Uterine smooth muscle cell (primary cell): ENCODE measurements at places on chromosomes 6 and 20. TPM values are rescaled to one million over a fixed set of nuclear protein-coding genes. Genes with fewer than 3 reads are reported as not detected.

ZC3H12D gene
- 0.11 and 0.37 TPM in 2 replicates for total RNA-seq

WFDC13 gene
- total RNA-seq, result not detected in 2 replicates

TREM2 gene
- not detected in 2 replicates for total RNA-seq

OPRM1 gene
- not detected in 2 replicates for total RNA-seq

SCGN gene
- total RNA-seq, result not detected in 2 replicates

CLVS2 gene
- 0.12 TPM in 1 of 2 replicates, not detected in the other for total RNA-seq

PKHD1 gene
- not detected in 2 replicates for total RNA-seq

GNMT gene
- total RNA-seq, result 0.25 TPM in 1 of 2 replicates, not detected in the other

TCF19 gene
- total RNA-seq, result 11.7 and 43.2 TPM in 2 replicates

SLC22A2 gene
- 0.12 TPM in 1 of 2 replicates, not detected in the other for total RNA-seq

LST1 gene
- not detected in 2 replicates for total RNA-seq

ZNF334 gene
- 4.8 and 6.9 TPM in 2 replicates for total RNA-seq

ULBP1 gene
- 0.12 and 0.22 TPM in 2 replicates for total RNA-seq

PDE10A gene
- 2.3 and 3.5 TPM in 2 replicates for total RNA-seq

CABLES2 gene
- total RNA-seq, result 1.5 and 2.8 TPM in 2 replicates

ENPP5 gene
- 0.50 and 0.55 TPM in 2 replicates for total RNA-seq

CBFA2T2 gene
- total RNA-seq, result 4.3 and 6.5 TPM in 2 replicates

BMP5 gene
- total RNA-seq, result not detected in 2 replicates

LY6G6C gene
- not detected in 2 replicates for total RNA-seq

LTB gene
- 0.25 TPM in 1 of 2 replicates, not detected in the other for total RNA-seq

MYB gene
- 0.12 and 1.1 TPM in 2 replicates for total RNA-seq

GGTLC1 gene
- total RNA-seq, result not detected in 2 replicates

WFDC10B gene
- not detected in 2 replicates for total RNA-seq

CCN6 gene
- not detected in 2 replicates for total RNA-seq

SYCP2L gene
- total RNA-seq, result not detected in 2 replicates

DNAH8 gene
- total RNA-seq, result under 0.01 and 0.12 TPM in 2 replicates

BTNL2 gene
- not detected in 2 replicates for total RNA-seq

BPIFB2 gene
- total RNA-seq, result not detected in 2 replicates

IRAK1BP1 gene
- 3.7 and 5.4 TPM in 2 replicates for total RNA-seq

TMEM242 gene
- total RNA-seq, result 7.0 and 7.3 TPM in 2 replicates

KCNK16 gene
- not detected in 2 replicates for total RNA-seq

ZC2HC1B gene
- total RNA-seq, result not detected in 2 replicates

GJA10 gene
- total RNA-seq, result not detected in 2 replicates

SPATA25 gene
- 0.62 and 1.5 TPM in 2 replicates for total RNA-seq

COL11A2 gene
- 0.11 and 0.12 TPM in 2 replicates for total RNA-seq

SOX4 gene
- total RNA-seq, result 4.9 and 26.0 TPM in 2 replicates

FAM50B gene
- 7.6 and 9.5 TPM in 2 replicates for total RNA-seq

GTSF1L gene
- total RNA-seq, result not detected in 2 replicates

TNF gene
- not detected in 2 replicates for total RNA-seq

HIVEP1 gene
- 8.7 and 13.0 TPM in 2 replicates for total RNA-seq

PHACTR1 gene
- total RNA-seq, result 0.37 and 1.4 TPM in 2 replicates

EEF1A1 gene
- 18,177 and 24,670 TPM in 2 replicates for total RNA-seq

ABHD16B gene
- not detected in 2 replicates for total RNA-seq

GPLD1 gene
- 0.33 and 0.87 TPM in 2 replicates for total RNA-seq

PYGB gene
- 119 and 142 TPM in 2 replicates for total RNA-seq

MAFB gene
- total RNA-seq, result 0.33 and 0.75 TPM in 2 replicates

KCNK15 gene
- 0.22 and 1.6 TPM in 2 replicates for total RNA-seq

ADTRP gene
- 6.4 and 6.9 TPM in 2 replicates for total RNA-seq

SIRPA gene
- total RNA-seq, result 8.2 and 11.5 TPM in 2 replicates
